Stimulated activated effector memory CD8-positive, alpha-beta T cell treated with anti-CD3 and anti-CD28 coated beads, Interleukin-12 subunit alpha, Interleukin-12 subunit beta, amount 100 ng/mL, for 72 hours (primary cell): ENCODE measurements at places on chromosomes 7 and 10.

- DNase-seq = no peak
Observed at GRCh38 chr10:50862719-50863118, 22.7 kb downstream of the A1CF start.

DNA sequence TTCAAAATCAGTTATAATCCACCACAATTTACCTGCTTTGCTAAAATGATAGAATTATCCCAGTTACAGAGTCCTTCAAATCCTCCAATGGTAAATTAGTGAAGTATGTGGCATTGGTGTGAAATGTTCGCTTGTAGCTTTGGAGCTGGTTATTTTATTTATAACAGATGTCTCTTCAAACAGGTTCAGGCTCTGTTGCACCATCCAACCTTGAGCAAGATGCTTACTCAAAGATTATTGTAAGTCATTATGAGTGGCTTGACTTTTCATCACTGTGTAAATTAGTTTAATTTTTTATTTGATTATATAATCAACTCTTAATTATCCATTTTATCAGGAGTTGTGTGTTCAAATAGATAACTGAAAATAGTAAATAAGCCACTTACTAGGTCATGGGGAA, 99.4 kb downstream of the BTRC start:
- DNase-seq = no peak

- no peak for DNase-seq
Observed at GRCh38 chr7:140992422-140992821, 22.3 kb downstream of the MRPS33 start.

- DNase-seq = no peak
Observed at GRCh38 chr10:60073781-60074656, 167.7 kb upstream of the CCDC6 start.

GRCh38 chr7:88318196-88318595, 11.5 kb upstream of the STEAP4 start:
- DNase-seq = no peak

GRCh38 chr10:29616542-29616941, 18.2 kb downstream of the SVIL start:
- no peak for DNase-seq

DNA sequence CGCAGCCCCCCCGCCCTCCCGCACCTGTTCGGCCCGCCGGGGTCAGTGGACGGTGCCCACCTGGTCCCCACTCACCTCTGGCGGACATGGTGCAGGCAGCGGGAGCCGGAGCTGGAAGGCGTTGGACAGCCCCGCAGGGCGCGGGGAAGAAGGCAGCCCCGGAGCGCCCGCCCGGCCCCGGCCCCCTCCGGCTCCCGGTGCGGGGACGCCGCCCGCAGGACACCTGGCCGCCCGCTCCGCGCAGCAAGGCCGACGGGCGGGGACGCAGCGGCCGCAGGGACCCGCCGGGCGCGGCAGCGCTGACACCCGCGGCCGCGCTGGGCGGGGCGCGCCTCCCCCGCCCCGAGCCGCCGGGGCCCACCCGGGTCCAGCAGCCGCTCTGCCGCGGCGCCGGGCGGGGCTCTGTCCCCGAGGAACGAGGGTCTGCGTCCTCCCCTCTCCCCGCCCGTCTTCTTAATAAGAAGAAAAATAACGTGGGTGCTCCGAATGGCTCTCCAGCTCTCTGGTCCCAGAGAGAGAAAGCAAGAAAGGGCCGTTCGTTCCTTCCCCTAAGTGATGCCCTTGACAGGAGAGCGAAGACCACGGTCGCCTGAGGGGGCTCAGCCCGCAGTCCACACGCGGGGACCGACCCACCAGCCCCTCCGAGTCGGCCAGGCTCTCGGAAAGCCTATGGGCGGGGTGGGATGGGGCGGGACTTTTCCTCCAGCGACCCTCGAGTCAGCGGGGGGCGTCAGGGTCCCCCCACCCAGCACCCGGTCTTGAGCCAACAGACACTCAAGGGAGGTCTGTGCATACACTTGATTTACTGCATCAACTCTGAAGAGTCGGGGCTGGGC, 53.4 kb upstream of the FHIP2A start:
- DNase-seq = no peak

- DNase-seq = no peak
Observed at GRCh38 chr10:90141791-90142190, 440.4 kb downstream of the KIF20B start.

DNA sequence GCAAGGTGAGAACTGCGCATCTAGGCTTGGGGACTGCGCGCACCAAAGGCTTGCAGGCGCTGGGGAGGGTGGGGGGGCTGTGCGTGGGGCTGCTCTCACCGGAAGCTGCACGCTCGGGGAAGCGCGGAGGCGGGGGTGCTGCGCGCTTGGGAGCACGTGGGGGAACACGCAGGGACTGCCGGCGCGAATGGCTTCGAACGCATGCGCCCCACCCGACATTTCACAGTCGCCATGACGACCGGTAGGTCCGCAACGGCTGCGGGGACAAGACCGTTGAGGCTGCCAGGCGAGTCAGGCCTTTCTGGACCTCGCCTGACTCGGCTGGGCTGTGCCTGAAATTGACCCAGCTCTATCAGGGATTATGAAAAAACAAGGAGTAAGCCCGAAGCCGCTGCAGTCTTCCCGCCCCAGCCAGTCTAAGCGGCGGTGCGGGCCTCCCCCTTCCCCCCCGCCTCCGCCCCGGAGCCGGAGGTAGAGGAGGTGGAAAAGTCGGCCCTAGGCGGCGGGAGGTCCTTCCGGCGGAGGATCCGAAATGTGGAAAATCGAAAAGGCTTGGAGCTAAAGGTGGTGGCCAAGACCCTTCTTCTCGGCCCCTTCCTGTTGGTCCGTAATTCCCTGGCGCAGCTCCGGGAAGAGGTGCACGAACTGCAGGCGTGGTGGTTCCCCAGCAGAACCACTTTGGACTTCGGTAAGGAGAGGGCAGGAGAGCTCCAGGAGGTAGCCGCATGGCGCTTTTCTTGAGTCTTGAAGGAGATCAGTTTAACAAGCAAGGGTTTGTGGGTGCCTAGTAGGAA, 34.9 kb upstream of the STEAP1 start:
- DNase-seq = no peak

- DNase-seq = no peak
Observed at GRCh38 chr7:53437336-53437735, 401.9 kb downstream of the POM121L12 start.

DNA sequence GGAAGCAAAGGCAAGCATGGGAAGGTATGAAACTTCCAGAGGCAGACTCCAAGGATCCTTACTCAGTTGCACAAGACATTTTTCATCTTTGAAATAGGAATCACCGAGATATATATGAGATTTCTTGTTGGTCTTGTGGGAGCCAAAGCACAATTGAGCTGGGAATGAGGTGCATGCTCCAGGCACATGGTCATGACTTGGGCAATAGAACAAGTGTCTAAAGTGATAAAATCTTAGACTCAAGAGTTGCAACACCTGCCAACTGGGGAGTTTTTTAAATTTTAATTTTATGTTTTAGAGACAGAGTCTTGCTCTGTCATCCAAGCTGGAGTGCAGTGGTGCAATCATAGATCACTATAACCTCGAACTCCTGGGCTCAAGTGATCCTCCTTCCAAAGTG, 169.5 kb upstream of the ADCY1 start:
- no peak for DNase-seq

- no peak for DNase-seq
Observed at GRCh38 chr10:69847883-69848282, 46.2 kb downstream of the COL13A1 start.

DNA sequence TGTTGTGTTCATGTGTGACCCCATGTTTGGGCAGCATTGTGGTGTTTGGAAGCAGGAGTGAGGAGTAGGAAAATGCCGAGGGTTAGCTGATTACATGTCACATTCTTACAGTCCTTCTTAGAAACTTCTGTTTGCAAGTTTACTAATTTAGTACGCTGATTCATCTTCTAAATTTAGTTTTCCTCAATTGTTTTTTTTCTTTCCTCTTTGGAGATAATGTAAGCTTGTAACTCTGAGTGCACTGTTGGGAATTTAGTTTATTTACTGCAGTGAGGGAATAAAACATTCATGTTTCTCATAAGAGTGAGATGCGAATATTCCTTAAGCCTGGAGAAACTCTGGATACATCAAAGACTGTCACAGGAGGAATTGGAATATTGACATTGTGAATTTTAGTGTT, 135.0 kb downstream of the NT5C2 start:
- DNase-seq = no peak

DNA sequence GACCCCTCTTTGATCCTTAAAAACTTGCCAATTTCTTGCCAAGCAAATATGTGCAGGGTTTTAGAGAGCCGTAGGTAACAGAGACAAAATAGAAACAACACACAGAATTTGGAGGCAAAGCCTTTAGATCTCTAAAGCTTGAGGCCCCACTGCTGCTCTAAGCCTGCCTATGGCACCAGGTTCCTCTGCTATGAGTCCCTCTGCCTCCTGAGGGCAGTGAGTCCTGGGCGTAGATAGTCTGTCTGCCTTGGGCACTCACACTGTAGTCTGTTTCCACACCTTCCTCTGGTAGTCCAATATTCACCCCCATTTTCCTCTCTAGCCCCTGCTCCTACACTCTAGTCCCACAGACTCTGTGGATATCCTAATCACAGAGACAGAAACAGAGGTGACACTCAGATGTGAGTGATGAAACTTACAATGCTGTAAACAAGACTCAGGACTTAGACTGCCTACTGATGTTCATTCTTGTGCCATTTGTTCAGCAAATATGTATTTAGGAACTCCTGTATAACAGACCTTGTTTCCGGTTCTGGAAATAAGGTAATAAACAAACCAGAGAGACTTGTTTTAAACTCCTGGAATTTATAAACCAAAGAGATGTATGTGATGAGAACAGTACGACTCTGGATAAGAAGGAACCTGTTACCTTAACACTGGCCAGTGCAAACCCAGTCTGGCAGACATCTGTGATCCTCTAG, 153.3 kb upstream of the PRSS1 start:
- no peak for DNase-seq

GRCh38 chr7:151759591-151760042, 117.3 kb downstream of the PRKAG2 start:
- DNase-seq = peak; percentile 75

DNA sequence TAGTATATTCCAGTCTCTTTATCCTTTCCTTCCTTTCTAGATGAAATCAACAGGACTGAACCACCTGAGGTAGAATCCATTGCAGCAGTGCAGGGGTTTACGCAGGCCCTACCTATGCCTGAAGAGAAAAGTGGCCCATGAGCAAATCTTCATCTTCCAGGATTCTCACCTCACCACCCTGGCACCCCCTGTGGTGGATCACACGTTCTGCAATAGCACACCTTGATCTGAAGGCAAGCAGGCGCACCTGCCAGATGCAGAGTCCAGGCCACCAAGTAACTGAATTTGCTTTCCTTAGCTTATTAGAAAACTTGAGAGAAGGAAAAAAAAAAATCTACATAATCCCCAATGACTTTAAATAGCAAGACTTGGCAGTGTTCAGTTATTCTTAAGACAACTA, 121.4 kb downstream of the PIP4K2A start:
- DNase-seq = no peak

- DNase-seq = no peak
Observed at GRCh38 chr10:11230498-11231167, 213.0 kb downstream of the CELF2 start.

DNA sequence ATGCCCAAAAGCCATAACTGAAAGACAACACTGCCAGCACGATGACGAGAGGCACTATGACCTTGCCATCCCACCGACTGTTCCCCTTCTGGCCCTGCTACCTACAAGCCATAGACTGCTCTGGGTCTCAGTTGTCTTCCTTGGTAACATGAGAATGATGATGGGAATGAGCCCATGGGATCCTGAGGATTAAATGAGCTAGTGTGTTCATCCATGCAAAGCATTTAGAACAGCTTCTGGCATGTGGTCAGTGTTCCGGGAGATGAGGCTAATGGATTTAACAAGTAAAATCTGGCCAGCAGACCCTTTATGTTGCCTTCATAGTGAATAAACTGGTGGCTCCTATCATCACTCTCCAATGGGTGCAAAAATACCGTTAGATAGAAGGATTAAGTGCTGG, 62.4 kb upstream of the WDR11 start:
- DNase-seq = no peak

DNA sequence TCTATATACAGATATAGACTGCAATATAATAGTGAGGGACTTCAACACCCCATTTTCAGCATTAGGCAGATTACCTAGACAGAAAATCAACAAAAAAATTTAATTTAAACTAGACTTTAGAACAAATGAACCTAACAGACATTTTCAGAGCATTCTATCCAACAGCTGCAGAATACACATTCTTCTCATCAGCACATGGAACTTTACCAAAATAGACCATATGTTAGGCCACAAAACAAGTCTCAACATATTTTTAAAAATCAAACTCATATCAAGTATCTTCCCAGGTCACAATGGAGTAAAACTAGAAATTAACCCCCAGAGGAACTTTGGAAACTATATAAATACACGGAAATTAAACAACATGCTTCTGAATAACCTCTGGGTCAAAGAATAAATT, 169.6 kb downstream of the MTERF1 start:
- DNase-seq = no peak

DNA sequence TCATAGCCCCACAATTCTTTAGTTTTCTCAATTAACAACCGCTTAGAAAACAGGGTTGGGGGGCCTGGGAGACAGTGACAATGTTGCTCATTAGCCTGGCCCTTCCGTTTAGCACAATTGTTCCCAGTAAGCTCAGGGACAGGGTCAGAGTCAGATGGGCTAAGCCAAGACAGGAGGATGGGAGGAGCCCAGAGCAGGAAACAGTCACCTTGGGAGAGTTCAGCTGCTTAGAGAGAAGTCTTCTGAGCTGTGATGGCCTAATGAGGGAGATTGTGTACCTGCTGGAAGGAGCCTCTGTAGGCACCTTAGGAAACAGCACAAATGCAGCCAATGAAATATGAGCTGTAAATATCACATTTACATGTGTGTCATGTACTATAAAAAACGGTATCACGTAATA, 35.9 kb downstream of the SVOPL start:
- DNase-seq = no peak

DNA sequence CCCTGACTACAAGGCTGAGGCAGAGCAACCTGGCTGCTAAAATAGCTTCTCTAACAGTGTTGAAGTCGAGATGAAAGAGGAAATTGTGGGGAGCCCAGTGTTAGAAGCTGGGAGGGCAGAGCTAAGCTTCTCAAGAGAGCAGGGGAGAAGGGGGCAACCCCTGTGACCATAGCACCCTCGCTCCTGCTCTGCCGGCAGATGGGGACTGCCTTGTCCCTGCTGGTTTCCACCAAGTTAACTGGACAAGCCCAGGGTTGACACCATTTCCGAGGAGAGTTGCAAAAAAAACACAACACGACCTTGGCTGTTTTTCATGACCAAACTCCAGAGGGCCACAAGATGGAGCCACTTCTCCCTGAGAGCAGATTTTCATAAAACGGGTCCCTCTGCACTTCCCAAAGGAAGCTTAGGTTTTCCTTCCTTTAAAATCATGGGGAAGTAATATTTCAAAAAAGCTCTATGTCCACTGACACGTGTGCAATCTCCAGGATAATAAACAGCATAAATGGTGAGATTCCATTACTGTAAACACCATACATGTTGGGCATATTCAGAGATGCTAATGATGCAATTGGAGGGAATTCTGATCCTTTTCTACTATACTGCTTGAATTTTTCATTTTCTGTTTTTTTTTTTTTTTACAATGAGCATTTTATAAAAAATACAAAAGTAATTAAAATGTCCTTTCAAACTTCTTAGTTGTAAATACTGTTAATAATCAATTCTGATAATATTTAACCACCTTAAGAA, 140.4 kb downstream of the PIP4K2A start:
- DNase-seq = no peak

- no peak for DNase-seq
Observed at GRCh38 chr7:31778296-31778695, 91.3 kb downstream of the PPP1R17 start.

GRCh38 chr10:119270762-119271366, 63.5 kb downstream of the GRK5 start:
- DNase-seq = peak; percentile 74

GRCh38 chr10:106450966-106451365, 713.5 kb downstream of the SORCS1 start:
- no peak for DNase-seq
